ENCODE measurements at places on chromosomes 3 and 15.

DNA sequence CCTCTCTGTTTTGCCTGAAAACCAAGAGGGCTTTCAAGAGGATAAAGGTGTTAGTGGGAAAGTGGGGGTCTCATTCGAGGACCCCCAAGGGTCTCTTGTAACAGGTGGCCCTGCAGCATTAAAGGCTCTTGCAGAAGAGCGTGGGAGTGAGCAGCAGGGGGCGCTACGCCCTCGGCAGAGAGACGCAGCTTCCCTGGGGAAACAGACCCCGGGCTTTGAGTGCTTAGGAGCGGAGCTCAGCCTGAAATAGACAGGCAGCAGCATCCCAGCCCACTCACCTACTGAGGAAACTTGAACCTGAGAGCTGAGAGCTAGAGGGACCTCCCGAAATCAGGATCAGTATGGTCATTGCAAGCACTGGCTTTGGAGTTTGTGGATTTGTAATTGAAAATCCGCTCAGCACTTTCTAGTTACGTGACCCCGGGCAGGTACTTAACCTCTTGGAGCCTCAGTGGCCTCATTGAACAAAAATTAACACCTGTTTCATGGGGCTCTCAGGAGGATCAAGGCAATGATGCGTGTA, 25.7 kb downstream of the RPLP1 start:
- DNase-seq, result peak; percentile 88

DNA sequence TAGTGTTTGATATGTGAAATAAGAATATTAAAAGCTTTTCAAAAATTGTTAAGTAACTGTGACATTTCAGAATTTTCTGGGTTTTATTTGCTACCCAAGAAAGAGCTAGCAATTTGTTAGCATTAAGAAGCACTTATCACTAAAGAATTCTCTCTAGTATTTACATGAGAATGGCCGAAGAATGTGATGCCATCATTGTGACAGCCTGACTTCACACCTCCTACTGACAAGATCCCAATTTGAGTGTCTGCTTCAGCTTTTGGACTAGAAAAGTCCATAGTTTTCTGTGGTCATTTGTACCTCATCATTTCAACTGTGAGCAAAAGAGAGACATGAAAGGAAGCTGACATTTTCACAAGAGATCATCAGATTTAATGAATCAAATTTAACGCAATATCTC, 548.1 kb upstream of the AGTR1 start:
- DNase-seq, result peak; percentile 68

GRCh38 chr15:67836477-67836876, 3.4 kb downstream of the RNU6-1 start:
- DNase-seq, result peak; percentile 69

DNA sequence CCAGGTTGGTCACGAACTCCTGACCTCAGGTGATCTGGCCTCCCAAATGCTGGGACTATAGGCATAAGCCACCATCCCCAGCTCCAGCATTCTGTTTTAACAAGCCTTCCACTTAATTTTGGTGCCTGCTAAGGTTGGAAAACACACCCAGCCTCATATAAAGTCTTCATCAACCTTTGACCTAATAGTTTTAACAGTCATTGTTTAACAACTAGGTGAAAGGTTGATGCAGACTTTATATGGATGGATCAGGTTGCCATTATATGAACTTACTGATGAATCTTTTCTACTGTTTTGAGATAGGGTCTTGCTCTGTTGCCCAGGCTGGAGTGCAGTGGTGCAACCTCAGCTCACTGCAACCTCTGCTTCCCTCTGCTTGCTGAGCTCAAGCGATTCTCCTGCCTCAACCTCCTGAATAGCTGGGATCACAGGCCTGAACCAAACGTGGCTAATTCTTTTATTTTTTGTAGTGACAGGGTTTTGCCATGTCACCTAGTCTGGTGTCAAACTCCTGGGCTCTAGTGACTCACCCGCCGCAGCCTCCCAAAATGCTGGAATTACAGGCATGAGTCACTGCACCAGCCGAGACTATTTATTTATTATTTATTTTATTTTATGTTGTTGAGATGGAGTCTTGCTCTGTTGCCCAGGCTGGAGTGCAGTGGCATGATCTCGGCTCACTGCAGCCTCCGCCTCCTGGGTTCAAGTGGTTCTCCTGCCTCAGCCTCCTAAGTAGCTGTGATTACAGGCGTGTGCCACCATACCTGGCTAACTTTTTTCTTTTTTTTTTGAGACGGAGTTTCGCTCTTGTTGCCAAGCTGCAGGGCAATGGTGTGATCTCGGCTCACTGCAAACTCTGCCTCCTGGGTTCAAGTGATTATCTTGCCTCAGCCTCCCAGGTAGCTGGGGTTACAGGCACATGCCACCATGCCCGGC, 3.1 kb upstream of the RPAP1 start:
- DNase-seq, result no peak

DNA sequence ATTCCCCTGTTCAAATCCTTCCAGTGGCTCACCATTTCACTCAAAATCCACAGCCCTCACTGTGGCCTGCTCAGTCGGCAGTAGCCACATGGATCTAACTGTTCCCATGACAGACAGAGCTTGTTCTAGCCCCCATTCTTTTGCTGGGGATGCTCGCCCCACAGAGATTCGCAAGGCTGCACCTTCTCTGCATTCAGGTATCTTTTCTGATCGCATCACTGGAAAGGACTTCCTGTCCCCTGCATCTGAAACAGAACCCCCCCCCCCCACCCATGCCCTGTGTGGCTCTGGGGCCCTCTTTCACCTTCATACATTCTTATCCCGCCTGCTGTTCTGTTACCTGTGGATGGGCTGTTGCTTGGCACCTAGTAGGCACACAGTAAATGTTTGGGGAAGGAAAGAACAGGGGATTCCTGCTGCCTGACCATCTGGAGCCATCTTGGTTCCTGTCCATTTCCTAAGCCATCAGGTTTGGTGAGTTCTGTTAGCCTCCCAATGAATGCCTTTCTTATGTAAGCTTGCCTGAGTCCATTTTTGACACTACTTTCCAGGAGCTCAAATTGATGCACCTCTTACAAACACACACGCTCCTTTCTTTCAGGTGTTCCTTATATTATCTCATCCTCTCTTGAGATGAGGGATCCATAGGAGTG, 42.9 kb upstream of the PGPEP1L start:
- no peak for DNase-seq

DNA sequence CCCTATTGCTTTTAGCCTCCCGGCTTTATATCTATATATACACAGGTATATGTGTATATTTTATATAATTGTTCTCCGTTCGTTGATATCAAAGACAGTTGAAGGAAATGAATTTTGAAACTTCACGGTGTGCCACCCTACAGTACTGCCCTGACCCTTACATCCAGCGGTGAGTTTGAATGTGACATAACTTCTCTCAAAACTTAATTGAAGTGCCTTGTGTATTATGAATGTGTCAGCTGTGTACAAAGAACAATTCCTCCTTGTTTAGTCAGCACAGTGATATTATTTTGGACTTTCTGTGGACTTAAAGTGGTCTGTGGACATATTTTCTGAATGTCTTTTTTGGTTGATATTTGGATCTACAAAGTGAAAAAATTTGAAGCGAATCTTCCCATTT, 220 bp downstream of the TP63 start:
- DNase-seq, result no peak

- no peak for DNase-seq
Observed at GRCh38 chr3:123387532-123387931, 61.4 kb downstream of the ADCY5 start.

DNA sequence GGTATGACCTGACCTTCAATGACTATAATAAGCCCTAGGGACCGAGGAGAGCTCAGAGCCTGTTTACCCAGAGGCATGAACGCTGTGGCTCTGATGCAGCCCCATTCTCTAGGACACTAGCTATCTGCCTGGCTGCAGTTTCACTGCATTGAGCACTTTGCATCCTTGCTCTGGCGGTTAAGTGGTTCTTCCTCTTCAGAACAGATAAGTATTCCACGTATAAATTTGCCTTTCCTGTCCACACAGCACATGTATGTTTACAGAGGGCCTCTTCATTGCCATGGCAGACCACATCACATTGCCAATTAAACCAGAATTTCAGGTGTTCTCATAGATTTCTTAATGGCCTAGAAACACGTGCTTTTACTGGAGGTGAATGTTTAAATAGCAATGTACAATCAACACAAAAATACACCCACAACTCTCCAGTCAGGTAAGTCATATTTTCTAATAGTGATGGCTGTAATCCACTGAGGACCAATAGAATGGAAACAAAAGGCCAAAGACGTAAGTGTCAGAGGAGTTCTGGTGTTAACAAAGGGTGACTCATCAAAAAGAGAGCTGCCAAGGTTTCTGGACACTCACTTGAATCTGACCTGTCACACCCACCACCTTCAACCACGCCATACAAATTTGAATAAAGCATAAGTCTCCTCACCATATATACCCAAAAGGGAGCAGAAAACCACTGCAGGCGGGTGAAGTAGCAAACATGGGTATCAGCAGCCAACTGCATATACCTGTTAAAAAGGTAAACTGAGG, 553.4 kb downstream of the OCA2 start:
- no peak for DNase-seq

DNA sequence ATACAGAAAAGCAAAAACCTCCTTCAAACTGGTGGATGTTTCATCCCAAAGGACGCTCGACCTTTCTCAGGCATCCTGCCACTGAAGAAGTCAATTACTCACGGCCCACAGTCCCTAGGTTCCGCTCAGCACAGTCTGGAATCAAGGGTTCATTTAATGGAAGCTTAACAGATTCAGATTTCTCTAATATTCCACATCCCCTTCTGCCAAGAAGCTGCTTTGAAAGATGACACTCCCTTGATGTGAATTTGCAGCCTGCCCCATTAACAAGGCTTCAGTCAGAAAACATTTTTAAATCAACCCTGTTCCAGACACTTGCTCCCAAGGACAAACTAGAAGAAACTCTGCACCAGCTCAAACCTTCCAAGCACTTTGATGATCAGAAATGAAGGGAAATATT, 81.2 kb downstream of the LIPC start:
- no peak for DNase-seq

- no peak for DNase-seq
Observed at GRCh38 chr3:49198161-49198560, 26.8 kb downstream of the KLHDC8B start.

DNA sequence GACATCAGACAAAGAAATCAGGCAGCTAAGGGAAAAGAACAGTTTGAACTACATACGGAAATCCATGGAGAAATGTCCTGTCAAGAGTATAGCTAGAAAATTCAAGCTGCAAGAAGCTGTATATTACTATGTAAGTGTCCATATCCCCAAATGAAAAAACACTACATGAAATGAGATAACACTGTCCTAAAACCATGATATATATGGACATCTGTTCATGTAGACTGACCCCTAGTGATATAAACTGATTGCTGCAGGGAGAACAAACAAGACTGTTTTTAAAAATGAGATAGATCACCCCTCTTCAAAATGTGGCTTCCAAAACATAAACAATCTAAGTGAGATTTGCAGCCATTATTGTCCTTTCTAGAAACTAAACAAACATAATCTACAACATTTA, 985.6 kb downstream of the EPHA3 start:
- DNase-seq, result peak; percentile 11

DNA sequence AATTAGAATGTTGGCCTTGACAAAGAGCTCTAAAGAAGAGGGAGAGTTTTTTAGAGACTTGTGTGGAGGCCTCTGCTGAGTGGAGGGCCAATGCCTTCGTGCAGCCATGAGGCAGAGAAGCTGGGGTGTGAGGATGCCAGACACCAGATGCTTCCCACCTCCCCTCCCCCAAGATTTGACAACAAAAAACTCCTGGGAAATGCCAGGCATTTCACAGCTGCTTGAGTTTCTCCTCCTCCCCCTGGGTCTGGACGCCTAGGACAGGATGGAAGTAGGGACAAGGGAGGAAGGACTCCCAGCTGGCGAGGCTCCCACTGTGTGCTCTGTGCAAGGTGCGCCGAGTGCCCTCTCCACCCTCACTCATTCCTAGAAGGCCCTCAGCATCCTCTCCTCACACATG, 20.1 kb downstream of the TGM4 start:
- no peak for DNase-seq

- peak; percentile 84 for DNase-seq
Observed at GRCh38 chr3:49671291-49672288, 2.6 kb upstream of the APEH start.

GRCh38 chr15:58329211-58329610, 102.6 kb upstream of the LIPC start:
- DNase-seq, result no peak

DNA sequence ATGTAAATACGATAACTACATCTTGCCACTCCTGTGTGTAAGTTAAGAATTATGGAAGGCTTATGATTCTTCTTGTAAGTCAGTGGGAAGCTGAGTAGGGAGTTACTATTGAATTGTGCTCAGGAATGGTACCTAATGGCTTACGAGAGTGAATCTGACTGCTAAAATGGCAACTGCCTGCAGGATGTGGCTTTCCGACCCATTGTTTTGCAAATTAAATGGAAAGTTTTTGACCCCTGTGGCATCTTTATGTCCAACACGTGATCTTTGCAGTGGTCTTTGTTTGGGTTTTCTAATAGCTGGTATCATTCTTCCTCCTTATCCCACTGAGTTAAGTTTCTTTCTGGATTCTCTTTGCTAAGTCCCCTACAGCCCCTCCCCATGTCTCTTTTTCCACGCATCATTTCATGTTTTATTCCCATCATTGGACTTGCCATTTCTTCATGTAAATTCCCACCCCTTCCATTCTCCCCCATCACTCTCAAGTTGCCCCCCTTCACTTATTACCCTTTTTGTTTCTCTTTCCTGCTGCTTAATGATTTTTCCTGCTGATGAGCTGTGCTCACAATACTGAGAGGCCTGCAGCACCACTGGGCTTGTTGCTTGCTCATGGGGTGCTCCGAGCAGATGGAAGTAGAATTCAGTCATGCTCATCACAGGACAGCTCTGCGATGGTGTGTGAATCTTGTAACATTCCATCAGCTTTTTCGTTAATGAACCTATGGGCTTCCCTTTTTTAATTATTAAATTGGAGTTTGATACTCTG, 428.2 kb upstream of the IL12A start:
- DNase-seq, result peak; percentile 49

DNA sequence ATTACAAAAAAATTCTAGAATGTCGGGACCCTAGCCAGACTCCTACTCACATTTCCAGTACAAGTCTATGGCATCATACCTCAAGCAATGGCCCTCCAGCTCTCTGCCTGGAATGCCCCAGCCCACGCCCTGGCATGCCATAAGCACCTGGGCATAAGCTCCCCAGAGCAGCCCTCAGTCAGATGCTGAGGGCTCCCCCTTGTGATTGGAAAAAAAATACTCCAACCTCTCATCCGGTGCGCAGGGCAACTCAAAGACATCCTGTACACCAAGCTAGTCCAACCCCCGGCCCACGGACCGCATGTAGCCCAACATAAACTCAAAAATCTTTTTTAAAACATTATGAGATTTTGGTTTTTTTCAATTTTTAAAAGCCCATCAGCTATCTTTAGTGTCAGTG, 115.4 kb downstream of the NEK10 start:
- DNase-seq, result peak; percentile 68

DNA sequence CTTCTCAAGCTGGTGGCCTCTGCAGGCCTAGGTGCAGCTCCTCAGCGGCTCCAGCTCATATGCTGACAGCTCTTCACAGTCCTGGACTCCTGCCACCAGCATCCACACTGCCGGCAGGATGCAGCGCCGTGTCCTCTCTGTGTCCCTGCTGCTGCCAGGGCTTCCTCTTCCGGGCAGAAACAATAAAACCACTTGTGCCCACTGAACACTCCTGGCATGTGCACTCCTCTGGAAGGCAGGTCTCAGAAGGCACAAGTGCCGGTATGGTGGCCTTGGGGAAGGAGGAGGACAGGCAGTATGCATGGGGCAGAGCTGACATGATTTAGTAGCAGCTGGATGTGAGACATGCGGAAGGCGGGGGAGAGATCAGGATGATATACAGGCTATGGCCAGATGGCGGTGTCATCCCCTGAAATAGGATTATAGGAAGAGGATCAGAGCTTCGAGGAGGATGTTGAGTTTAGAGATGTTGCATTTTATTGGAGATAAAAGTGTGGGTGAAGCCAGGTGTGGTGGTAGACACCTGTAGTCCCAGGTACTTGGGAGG, 7.5 kb upstream of the MAN2A2 start:
- peak; percentile 26 for DNase-seq
